NCI-H2081 (cell line): ENCODE measurements at places on chromosomes 1 and 21.
A peak's percentile ranks its signal among the peaks of the same experiment; 100 is the strongest.

- DNase-seq: no peak
Measured at GRCh38 chr1:174007851-174008250, 14.3 kb downstream of the RC3H1 start.

DNA sequence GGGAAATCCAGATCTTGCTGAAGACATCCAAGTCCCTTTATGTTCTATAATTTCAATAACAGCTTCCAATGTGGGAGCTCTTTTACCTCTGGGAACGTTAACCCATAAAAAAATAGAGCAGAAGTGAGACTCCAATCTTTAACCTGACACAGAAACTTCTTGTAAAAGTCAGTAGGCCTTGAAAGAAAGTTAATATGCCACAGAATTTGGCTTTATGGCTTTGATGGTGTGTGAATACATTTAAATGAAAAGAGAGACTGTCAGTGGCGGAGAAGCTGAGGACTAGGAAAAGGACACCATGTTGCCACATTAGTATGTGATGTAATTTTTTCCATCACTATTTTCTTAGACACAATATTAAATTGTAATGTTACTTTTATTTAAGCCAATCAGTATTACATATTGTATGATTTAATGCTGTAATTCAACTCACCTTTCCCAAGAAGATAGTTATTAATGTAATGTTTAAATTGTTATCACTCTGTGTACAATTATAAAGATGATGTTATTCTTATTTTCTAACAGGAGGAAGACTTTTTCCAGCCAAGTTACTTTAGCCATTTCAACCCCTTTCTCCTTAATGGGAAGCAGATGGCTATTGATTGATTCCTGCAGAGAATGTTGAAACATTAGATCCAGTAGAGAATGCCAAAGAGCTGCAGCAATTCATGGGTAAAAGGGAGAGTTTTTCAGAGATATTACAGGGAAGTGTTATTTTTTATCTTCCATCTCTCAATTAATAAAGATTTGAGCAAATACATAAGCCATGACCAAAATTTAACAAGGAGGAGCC is 17.5 kb upstream of the CLDN8 start:
- no peak for DNase-seq

- peak; percentile 9 for DNase-seq
Measured at GRCh38 chr1:11929849-11930248, 3.6 kb upstream of the KIAA2013 start.

DNA sequence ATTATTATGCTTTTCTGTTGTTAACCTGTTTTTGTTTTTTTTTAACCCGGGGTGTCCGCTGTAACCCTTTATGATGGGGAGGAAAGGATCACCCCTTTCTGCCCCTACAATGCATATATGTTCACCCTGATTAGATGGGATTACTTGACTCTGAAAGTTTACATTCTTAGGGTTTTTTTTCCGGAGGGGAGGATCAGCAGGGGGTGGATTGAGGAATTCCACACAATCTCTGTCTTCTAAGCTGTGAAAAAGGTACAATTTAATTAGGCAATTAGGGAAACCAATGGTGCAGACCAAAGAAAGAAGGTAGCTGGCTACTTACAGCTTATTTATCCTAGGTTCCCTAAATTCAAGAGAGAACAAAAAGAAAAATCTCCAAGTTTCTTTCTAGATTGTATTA is 58.3 kb downstream of the EDEM3 start:
- DNase-seq: no peak

GRCh38 chr1:15758953-15759661 is 512 bp downstream of the FBLIM1 start:
- DNase-seq: no peak

DNA sequence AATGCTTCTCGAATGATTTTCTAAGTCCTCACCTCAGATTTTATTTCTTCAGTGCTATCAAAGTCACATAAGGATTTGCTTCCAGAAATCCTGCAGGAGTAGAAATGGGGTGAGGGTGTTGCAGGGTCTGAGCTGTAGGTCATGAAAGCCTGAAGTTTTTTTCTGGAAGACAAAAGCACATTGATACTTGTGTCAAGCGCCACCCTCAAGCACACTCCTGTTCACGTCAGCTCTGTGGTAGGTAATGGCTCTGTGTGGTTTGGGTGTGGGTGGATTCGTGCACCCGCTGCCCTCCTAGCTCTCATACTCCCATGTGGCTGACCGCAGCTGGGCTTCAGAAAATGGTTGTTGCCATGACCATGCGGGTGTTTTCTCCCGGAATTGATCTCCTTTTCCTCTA is 39.9 kb downstream of the AKNAD1 start:
- no peak for DNase-seq

- no peak for DNase-seq
Measured at GRCh38 chr1:112714313-112715263, 544 bp downstream of the PPM1J start.

- DNase-seq: no peak
Measured at GRCh38 chr1:69513601-69514000, 54.1 kb upstream of the LRRC7 start.

- DNase-seq: no peak
Measured at GRCh38 chr1:204927673-204928641, 57.3 kb downstream of the NFASC start.

DNA sequence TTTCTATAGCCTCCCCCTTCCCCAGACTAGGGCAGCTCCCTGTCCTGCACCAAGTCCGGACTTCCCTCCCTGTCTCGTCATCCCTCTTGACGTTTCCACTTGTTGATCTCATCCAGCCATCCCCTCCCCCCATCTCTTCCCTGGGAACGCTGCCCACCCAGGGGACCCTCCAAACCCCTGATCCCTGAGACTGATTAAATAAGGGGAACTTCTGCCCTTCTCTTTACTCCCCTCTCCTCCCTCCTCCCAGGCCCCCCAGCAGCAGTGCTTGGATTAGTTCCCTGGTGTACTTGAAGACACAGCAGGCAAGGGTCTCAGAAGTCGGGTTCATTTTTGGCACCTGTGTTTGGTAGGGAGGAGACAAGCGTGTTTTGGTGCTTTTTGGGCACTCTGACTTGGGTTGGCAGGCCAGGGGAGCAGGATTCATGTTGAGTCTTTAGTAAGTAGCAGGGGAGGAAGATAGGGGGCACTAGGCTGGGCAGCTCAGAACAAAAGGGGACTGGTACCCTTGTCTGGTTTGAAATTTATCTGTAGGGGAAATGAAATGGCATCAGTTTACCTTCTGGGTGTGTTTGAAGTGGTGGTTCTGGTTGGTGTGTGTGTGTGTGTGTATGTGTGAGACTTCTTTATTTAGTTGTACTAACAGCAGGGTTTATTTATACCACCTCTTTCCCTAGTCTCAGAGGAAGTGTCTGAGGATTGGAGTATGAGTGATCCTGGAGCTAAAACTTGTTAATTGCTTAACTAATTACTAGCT is 11.1 kb downstream of the VANGL2 start:
- DNase-seq: no peak

DNA sequence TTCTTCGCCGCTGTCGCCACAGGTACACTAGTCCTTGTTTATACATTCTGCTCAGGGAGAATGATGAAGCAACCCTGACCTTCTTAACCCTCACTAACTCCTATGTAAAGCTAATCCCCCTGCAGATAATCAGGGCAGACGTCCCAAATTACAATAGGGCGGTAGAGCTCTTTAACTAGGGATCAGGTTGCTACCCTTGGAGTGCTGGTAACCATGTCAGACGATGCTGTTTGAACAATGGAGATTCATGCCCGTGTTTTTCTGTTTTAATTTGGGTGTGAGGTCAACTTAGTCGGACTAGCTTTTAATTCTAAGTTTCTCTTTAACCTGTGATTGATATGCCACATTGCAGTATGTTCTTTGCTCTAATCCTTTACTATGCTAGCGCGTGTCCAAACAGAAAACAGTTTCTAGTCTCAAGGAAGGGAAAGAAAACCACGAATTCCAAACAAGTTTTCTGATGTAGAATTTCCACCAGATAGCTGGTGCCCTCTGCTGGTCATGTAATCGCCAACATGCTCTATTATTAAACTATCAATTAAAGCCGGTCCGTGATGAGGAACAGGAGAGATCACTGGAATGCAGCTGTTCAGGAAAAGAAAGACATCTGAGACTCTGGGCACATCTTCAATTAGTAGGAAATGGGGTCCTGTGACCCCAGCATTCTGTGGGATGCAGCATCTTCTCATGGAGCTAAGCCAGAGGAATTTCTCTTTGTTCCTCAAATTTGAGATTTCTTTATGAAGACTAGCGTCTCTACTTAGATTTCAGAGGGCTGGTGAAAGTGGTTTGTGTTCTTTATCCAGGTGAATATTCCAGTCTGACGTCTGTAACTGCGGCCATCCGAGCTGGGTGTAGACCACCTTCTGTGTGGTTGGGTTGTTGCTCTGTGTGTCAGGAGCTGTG is 18.3 kb upstream of the VAMP3 start:
- peak; percentile 52 for DNase-seq

GRCh38 chr1:219681876-219682275 is 69.0 kb upstream of the ZC3H11B start:
- DNase-seq: no peak

DNA sequence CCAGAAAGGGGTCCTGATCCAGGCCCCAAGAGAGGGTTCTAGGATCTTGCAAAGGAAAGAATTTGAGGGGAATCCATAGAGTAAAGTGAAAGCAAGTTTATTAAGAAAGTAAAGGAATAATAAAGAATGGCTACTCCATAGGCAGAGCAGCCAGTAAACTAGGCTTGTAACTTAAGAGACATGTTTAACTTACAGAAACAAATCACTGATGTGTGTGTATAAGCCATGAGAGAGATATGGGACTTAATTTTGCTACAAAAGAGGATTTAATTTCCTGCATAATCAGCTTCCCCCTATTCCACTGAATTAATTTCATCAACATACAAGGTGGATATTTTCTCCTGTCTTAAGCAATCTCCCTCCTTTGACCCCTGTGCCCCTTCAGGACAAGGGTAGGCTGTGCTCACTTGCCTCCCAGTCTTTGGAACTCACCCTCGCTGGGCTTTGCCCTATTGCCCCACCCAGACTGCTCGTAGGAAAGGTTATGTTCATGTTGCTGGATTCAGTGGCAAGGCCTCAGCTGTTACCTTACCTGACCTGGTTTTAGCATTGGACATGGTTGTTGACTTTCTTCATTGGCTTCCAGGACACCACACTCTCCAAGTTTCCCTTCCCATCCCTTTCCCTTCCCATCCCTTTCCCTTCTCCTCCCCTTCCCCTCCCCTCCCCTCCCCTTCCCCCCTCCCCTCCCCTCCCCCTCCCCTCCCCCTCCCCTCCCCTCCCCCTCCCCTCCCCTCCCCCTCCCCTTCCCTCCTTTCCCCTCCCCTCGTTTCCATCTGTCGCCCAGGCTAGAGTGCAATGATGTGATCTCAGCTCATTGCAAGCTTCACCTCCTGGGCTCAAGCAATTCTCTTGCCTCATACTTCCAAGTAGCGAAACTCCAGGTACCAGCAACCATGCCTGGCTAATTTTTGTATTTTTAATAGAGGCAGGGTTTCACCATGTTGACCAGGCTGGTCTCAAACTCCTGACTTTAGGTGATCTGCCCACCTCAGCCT is 44.6 kb downstream of the TBCE start:
- DNase-seq: no peak

DNA sequence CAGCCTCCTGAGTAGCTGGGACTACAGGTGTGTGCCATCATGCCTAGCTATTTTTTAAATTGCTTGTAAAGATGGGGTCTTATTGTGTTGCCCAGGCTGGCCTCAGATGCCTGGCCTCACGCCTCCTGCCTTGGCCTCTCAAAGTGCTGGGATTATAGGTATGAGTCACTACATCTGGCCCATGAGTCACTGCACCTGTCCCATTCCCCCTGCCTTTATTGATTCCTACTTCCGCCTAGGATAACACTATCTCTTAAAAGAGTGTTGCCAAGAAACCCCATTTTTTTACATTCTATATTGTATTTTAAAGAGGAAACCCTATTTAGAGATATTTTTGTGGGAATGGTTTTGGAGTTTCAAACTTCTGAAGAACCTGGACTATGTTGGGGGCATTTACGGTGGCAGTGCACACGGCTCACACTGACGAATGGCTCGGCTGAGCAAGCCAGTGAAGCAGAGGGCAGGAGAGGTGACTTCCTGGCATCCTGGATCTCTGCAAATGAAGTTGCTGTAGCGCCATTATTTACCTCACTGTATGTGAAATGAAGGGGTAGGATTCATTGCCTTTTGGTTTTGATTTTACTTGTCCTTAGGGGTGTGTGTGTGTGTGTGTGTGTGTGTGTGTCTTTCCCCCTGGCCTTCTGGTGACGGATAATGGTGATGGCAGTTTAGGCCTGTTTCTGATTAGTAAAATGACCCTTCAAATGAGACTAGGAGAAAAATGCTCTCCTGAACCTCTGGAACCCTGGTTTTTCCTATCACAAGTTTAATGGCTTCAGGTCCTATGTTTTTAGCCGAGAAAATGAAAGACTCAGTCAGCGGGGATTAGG is 22.5 kb downstream of the KIF26B start:
- DNase-seq: no peak

DNA sequence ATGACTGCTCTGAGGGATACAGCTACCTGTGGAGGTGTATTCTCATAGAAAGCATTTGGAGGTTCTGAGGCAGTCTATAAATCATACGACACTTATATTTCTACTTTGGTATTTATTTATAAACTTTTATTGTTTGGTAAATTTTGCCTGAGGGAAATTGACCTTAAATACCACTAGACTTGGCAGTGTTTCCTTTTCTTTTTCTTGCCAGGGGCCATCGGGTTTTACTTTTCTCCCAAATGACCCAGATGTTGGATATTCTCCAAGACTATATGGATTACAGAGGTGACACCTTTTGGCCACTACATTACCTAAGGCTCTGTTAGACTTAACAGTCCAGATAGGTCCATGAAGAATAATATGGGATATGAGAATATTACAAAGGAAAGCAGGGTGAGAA is 28.2 kb downstream of the CHD1L start:
- no peak for DNase-seq

DNA sequence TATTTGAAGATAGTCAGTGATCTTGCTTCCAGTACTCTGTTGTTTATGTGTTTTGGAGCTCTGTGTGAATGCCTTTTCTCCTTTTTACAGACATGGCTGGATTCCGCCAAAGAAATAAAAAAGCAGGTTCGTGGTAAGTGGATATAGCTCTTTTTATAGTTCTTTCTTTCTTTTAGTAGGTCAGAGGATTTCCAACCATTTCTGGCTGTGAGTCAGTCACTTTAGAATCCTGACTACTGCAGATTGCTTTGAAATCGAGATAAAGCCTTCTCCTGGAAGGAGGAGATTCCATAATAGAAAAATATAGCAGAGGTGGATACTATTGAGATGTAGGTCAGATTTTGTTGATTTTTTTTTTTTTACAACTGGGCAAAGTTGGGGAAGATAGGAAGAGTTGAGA is 97.4 kb downstream of the EPB41 start:
- DNase-seq: no peak

DNA sequence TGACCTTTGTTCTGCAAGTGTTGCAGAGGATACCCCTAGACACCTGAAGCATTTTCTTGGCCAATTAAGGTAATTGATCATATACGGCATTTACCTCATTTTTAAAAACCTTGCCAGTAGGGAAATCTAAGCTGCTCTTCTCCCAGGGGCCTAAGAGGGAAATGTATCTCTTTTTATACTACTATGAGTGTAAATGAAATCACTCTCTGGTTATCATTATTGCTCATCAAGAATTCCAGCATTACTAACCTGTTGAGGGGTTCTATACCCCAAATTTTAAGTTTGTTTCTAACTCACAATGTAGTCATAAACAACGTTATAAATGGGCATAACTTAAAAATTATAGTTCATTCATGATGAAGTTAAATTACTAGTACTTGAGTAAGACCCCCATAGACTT is 27.4 kb downstream of the TMED5 start:
- no peak for DNase-seq

GRCh38 chr1:245859493-245860114 is 647.5 kb downstream of the SMYD3 start:
- DNase-seq: no peak

- DNase-seq: no peak
Measured at GRCh38 chr1:158509471-158510156, 37.6 kb downstream of the OR10R2 start.
